Chondrocyte (in vitro differentiated cells): ENCODE measurements at places on chromosomes 2 and 18. TPM values are rescaled to one million over a fixed set of nuclear protein-coding genes. Genes with fewer than 3 reads are reported as not detected.

- no peak for DNase-seq
Observed at GRCh38 chr2:106159866-106160785, 34.0 kb downstream of the UXS1 start.

The PRSS56 gene
- total RNA-seq: not detected in 3 replicates

DNA sequence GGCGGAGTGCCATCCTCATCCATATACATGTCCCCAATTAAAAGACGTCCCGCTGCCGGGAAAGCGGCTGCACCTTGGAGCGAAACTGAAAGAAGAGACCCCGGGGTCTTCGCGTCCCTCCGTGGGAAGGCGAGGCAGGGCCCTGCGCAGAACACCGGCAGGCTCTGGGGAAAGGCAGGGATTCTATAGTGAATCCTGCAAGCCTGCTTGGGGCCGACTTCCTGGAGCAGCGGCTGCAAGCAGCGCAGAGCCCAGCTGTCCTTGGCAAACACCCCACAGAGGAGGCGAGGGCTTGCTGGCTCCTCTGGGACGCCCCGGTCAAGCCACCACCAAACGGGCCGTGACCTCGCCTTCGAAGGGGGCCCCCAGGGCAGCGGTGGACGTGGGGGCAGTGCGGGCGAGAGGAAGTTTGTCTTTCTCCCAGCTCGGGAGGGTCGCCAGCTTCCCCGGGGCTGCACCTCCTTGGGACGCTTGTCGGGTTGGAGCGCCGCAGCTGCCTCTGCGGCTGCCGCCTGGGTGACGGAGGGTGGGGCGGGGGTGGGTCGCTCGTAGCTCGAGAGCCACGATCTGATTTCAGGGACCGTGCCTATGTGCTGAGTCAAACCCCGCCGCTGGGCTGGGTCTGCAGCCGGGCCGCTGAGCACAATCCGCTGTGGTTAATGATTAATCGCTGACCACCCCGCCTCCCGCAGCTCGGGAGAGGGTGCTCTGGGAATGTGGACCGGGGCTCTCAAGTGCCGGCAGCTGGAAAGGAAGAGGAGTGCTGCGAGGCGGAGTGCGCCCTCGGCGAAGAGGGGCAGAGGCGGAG, 486 bp upstream of the GPR39 start:
- DNase-seq: peak; percentile 90

DNA sequence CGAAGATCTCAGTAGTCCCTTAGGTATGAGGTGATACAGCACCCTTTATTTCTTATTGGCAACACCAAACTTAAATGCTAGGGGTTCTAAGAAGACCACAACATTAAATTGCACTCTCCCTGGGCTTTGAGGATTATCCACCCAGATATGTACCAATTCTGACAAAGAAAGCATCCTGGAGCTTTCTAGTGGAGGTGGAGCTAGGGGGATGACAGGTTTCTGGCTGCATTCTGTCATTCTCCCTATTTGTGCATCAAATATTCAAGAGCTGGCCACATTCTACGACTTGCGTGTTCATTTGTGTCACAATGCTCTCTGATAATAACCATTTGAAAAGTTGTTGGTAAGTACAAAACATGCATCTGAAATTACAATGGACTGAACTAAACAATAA, 111.1 kb downstream of the CDH2 start:
- DNase-seq: no peak

The TMEM247 gene
- not detected in 3 replicates for total RNA-seq
